ENCODE measurements at places on chromosomes 13 and 19. TPM values are rescaled to one million over a fixed set of nuclear protein-coding genes. Genes with fewer than 3 reads are reported as not detected.

Gene ZNF135
- total RNA-seq, result 1.2 TPM

Gene ZNF571
- total RNA-seq, result 2.6 TPM

Gene REEP6
- total RNA-seq, result 4.1 TPM

Gene RFXANK
- total RNA-seq, result 60.3 TPM

Gene PIK3R2
- 37.4 TPM for total RNA-seq

Gene USHBP1
- 0.67 TPM for total RNA-seq
